Naive thymus-derived CD8-positive, alpha-beta T cell (primary cell): ENCODE measurements at places on chromosomes 4 and X. TPM values are rescaled to one million over a fixed set of nuclear protein-coding genes. Genes with fewer than 3 reads are reported as not detected.

PAK3 gene
- polyA plus RNA-seq = not detected

PLAC1 gene
- polyA plus RNA-seq = not detected

GRCh38 chr4:40750461-40751258 is 905 bp downstream of the NSUN7 start:
- no peak for DNase-seq

CFAP299 gene
- polyA plus RNA-seq = 0.74 TPM

JAKMIP1 gene
- polyA plus RNA-seq = 0.15 TPM

DNA sequence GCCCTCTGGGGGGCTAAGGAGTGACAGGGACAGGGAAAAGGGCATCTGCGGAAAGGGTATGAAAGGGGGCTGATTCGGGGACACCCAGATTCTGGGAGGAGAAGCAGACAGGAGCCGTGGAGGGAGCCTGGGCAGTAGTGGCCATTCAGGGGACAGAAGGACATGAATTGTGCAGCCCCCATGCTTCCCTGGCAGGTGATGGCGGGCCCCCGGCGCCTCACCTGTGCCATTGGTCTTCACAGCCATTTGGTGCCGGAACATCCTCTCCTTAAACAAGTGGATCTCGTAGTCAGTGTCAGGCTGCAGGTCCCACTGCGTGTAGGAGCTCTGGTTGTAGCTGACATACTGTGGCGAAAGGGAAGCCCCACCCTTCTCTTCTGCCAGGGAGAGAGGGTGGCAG is 21.9 kb downstream of the L1CAM start:
- no peak for DNase-seq

- no peak for DNase-seq
Measured at GRCh38 chrX:128309311-128309710, 257.1 kb upstream of the ACTRT1 start.

- DNase-seq = no peak
Measured at GRCh38 chr4:16745009-16745635, 153.3 kb downstream of the LDB2 start.

DNA sequence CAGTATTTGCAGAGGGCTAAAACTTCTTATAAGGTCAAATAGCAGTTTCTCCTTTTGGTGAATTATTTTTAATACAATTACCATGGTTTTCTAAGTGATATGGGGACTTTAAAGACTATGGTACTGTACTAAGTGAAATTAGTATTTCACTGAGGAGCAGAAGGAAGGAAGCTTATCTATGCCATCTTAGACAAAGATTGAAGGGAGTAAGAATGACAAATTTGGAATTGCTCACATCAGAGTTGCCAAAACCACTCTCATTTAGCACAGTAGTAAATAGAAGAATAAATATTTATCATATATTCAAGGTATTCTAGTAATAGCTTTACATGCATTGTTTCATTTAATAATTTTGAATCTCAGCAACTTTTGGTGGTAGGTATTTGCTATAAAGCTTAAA is 30.4 kb downstream of the SULT1B1 start:
- DNase-seq = no peak

PRR32 gene
- not detected for polyA plus RNA-seq

AKAP17A gene
- polyA plus RNA-seq = 22.8 TPM

DGAT2L6 gene
- not detected for polyA plus RNA-seq

- no peak for DNase-seq
Measured at GRCh38 chrX:42384956-42385355, 393.0 kb downstream of the PPP1R2C start.

COL4A6 gene
- polyA plus RNA-seq = not detected

DNA sequence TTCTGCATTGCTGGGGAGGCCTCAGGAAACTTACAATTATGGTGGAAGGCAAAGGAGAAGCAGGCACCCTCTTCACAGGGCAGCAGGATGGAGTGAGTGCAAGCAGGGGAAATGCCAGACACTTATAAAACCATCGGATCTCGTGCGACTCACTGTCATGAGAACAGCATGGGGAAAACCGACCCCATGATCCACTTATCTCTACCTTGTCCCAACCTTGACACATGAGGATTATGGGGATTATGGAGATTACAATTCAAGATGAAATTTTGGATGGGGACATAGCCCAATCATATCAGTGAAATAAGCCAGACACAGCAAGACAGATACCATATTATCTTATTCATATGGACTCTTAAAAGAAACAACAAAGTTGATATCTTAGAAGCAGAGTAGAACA is 134.9 kb downstream of the C4orf33 start:
- no peak for DNase-seq

DNA sequence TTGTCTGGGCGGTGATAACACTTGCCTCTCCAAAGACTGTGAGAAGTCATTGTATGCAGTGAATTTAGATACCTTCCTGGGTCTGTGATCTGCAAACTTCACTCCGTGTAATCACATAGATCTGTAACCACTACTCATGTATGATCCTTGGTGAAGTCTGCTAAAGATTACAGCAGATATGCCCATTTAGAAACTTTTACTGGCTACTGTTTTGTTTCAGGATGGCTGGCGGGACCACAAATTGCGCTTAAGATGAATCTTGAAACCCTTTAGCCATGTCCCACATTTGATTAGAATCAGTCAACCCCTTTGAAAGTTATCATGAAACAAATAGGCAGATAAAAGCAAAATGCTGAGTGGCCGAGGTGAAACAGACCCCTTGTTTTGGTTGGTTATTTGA is 126.5 kb upstream of the SCML1 start:
- DNase-seq = no peak

DNA sequence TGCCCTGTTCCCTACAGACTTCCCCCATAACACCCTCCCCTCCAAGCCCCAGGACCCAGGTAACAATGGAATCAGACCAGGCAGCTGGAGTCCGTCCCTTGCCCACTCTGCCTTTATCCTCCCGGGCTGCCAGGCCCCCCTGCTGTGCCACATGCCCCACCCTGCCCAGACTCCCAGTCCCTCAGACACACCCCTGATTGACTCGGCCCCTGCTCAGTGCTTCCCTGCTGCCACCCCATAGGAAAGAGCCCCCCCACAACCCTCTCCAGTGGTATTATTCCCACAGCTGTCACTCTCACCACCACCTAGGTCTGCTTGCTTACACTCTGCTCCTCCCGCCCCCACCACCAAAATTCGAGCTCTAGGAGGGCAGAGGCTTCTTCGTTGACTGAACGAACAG is 4.7 kb upstream of the NAA10 start:
- no peak for DNase-seq

DNA sequence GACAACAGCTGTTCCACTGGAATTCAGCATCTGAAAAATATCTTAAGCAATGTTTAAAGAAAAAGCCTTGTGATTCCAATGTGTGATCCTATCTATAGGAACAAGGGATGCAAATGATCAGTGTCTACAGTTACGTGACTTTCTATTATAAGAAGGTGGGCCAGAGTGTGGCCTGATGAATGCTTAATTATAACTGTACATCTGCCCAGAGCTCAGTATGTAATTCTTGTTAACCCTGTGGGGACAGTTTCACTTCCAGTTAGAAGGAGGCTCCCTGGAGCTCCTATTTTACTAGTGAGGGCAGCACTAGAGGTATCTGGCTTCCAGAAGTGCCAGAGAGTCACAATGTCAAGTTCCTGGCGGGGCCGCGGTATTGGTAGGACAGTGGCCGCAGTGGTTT is 288.5 kb downstream of the USP46 start:
- DNase-seq = no peak

DNA sequence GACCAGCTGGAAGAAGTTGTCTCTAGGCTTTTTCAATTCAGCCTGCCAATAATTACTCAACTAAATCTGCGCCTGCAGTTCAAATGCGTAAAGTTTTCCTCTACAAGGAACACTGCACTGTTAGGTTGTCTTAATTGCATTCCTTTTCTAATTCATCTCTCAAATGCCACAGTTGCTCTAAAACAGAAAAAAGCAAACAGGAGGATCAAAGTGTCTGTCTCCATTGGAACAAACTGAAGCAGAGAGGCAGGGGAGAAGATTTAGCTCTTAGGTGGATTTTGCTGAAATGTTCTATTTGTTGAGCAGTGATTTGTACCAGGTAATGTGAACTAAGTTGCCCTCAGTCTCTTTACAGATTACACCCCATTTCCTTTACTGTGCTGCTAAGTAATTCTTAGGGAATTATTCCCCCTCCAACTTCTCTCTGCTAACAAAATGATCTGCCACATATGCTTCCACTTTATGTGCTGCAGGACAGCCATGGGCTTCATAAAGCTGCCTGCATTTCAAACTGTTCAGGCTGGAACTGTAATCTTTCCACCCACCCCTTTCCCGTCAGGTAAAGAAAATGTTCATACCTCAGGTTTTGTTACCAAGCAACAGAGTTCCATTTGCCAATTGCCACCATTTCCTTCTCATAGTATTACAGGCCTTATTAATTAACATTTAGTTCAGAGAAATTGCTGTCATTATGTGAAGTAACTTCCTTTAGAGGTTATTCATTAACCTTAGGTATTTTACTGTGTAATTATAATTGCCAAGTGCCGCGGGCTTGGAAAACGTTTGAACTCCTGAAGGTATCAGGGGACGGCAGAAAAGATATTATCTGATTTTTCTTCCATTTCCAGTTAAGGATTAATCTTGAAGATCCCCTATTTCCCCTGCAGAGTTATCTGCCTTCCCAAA is 149.3 kb downstream of the SPRY1 start:
- DNase-seq = no peak

DNA sequence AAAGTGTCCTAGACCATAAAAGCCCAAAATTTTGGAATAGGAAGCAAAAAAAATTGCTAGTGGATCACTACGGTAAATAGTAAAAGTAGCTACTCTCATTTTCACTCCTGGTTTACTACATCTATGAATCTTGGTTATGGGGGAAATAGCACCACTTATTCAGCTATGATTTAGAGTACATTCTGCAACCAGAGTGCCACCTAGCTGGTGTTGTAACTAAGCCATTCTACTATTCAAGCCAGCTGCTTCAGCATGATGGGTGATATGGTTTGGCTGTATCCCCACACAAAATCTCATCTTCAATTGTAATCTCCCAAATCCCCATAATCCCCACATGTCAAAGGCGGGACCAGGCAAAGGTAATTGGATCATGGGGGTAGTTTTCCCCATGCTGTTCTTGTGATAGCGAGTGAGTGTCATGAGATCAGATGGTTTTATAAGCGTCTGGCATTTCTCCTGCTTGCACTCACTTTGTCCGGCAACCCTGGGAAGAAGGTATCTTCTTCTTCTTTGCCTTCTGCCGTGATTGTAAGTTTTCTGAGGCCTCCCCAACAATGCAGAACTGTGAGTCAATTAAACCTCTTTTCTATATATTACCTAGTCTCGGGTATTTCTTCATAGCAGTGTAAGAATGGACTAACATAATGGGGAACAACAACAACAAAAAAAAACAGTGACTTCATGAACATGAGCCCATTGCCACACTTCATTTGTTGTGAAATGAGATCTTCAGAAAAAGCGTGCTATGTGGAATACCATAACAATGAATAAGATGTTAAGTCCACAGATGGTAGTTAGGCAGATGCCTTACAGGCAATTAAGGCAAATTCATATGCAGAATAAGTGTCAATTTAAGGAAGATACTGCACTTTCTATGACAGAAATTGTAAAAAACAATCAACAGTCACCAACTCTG is 280.1 kb downstream of the PABPC4L start:
- DNase-seq = no peak

- DNase-seq = no peak
Measured at GRCh38 chr4:336893-337142, 796 bp upstream of the ZNF141 start.

DNA sequence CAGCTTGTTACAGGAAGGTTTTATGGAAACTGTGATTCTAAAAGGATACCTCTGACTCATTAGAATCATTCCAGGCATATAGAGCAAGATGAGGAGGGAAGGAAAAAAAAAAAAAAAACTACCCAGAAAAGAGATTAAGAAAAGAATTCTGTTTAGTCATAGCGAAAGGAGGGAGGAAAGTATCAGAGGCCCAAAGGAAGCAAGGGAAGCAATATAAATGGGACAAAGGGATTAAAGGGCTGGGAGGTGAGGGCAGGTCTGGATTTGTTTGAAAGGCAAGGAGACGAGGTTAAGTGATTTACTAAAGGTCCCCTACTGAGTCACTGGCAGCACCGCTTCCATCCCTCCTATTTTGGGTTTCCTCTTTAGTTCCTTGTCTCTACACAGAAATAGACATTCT is 88.6 kb upstream of the IL1RAPL1 start:
- no peak for DNase-seq

CHRDL1 gene
- polyA plus RNA-seq = not detected

DNA sequence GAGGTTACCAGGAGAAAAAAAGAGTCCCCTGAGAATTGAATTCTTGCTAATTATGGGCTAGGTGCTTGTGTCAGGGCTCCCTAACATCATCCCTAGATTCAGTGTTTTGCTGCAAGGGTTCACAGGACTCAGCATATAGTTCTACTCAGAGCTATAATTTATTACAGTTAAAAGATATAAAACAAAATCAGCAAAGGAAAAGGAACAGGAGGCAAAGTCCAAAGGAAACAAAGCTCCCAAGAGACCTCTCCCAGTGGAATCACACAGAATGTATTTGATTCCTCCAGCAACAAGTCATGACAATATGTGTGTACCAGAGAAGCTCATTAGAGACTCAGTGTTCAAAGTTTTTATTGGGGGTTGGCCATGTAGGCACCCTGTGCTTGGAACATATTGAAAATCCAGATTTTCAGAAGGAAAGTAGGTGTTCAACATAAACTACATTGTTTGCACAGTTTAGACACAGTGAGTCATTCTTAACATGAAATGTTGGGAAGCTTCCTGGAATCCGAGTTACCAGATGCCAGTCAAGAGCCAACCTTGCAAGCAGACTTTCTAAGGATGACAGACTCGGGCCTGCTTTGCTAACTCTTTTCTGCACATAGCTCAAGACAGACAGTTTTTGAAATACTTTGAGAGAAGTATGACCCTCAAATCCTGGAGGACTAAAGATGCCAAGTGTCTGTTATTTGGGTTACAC is 311.3 kb upstream of the EMCN start:
- no peak for DNase-seq

GRCh38 chr4:20570981-20571715 is 129.1 kb upstream of the PACRGL start:
- DNase-seq = no peak
